Renal cortex interstitium (tissue), 15 donors: ENCODE measurements at places on chromosomes 2 and 18.

DNA sequence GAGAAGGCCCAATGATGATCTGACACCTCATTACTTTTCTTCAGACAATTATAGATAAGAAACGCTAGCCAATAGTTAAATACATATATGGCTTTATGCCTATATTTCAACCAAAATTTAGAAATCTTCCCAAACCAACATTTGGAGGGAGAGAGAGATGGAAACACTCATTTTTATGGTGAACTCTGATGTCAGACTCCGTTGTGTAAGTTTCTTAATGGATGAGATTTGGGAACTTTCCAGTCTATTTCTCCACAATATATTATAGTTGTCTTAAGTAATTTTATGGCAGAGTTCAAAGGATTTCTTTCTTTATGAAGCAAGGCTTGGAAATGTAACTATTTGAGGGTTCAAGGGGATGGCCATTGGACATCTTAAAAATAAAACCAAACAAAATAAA, 407.0 kb downstream of the DCC start:
- no peak for DNase-seq

GRCh38 chr18:79720359-79720733, 40.7 kb downstream of the CTDP1 start:
- no peak for DNase-seq

DNA sequence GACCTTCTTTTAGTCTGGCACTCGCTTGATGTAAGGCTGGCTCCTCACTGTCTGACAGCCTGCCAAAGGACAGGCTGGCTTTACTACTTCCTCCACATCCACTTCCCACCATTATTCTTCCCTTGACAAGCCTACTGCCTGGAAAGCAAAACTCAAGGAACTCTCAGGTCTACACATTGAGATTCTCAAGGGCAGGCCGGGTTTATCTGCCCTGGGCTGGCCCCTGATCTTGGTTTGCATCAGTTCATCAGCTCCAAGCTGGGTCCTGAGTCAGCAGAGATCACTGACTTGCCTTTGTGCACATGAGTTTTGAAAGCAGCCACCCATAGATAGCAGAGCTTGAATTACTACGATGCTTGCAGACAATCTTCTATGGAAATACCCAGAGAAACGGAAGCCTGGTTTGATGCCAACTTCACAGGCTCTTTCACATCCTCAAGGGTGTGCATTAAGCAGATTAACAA, 53.9 kb downstream of the KCTD18 start:
- no peak for DNase-seq

DNA sequence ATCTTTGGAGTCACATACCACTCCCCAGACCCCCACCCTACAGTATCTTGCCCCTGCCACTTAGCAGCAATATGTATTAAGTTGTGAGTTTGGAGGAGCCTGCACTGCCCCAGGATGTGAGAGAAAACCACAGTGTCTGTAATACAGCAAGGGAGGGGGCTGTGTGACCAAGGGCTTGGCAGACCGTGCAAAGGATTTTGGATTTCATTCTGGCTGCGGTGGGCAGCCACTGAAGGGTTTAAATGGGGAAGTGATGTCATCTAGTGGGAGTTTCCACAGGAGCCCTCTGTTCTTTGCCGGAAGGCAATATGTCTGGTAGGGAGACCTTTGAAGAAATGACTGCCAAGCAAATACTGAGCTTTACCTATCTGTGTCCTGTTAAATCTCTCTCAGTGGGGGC, 202.4 kb downstream of the FHOD3 start:
- no peak for DNase-seq

GRCh38 chr18:34345738-34346137, 121.0 kb upstream of the NOL4 start:
- no peak for DNase-seq

DNA sequence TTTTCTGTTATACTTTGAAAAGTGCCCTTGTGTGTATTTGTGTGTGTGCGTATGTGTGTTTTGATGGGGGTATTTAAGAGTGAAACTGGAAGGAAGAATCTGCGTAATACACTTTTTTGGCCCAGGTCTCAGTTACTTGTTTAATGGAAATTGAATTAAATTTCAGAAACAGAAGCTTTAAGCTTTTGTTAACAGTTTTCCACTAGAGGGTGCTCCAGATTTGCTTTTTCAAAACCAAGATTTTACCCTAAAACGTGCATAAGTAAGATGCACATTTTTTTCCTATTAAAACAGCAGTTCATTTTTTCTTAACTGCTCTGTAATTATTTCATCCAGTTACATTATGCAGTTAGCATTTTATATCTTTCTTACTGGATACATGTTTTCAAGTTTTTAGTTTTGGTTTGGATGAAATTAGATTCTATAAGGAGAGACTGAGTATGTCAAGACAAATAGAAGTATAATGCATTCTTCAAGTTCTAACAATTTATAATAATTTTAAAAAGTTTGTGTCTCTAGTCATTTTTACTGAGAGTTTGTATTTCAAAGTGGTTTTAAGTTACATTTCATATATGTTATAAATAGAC, 97.2 kb downstream of the PIK3C3 start:
- peak; percentile 19 for DNase-seq

- DNase-seq: no peak
Measured at GRCh38 chr18:389658-390357, 110.7 kb downstream of the COLEC12 start.

DNA sequence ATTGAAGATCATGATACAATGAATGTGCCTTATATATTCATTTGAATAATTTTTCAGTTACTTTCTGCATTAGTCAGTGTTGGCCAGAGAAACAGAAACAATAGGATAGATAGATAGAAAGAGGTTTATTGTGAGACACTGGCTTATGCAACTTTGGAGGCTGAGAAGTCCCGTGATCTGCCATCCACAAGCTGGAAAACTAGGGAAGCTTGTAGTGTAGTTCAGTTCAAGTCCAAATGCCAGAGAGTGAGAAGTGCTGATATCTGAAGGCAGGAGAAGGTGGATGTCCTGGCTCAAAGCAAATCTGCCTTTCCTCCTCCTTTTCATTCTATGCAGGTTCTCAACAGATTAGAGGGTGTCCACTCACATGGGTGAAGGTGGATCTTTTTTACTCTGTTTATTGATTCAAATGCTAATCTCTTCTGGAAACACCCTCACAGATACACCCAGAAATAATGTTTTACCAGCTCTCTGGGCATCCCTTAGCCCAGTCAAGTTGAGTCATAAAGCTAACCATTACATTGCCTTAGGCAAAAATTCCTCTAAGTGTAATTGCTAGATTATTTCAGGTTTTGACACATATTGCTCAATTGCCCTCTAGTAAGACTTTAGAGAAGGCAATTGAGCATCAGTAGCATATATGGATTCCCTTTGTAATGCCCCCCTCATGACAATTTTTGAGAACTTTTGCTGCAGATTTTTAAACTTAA, 341.4 kb downstream of the LPIN1 start:
- no peak for DNase-seq

GRCh38 chr2:127305990-127306585, 12.1 kb upstream of the ERCC3 start:
- no peak for DNase-seq

GRCh38 chr2:54895730-54896129, 154.5 kb downstream of the RTN4 start:
- no peak for DNase-seq

- no peak for DNase-seq
Measured at GRCh38 chr18:5415031-5415430, 119.5 kb upstream of the ZBTB14 start.

GRCh38 chr2:106956879-106957278, 70.9 kb upstream of the ST6GAL2 start:
- no peak for DNase-seq

- no peak for DNase-seq
Measured at GRCh38 chr2:217293607-217294006, 433.7 kb upstream of the TNP1 start.

DNA sequence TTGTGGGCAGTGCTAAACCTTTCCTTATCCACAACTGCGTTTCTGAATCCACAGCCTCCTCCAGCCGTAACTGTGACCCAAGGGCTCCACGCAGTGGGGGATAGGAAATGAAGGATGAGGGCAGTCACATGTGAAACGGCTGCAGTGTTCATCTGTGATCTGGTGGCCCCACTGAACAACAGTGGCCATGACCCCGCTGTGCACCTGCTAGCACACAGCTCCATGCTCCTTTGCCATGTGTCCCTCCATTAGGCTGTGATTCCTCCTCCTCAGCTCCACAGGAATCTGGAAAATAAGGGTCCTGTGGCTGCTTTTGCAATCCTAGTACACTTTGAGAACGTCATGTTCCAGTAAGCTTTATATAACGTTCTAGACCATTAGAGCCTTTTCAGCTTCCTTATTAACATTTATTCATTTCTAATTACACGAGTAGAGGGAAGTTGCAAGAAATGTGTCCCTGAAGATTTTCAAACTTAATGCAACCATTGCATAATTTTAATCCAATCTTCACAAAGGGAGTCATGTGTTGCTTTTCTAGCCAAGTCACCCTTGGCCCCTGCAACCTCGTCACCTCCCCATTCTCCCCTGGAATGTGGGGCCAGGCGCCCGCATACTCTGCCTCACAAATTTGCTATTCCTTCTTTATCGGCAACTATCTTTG, 7.1 kb upstream of the NAPG start:
- DNase-seq: peak; percentile 61

DNA sequence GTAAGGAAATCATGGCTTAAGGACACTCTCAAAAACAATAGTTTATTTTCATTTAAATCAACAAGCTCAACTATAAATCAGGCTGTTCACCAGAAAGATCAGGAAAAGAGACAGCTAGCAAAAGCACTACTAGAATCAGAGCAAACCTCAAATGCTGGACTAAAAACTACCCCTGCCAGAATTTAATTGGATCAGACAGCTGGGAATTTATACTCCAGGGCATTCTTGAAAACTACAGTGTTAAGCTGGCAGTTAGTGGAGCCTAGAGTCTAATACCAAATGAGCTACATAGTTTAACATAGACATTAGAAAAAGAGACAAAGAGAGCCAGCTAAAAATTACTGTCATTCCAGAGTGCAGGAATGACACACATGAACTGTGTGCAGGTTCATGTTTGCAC, 1016.4 kb upstream of the CRIM1 start:
- no peak for DNase-seq

GRCh38 chr18:75612456-75612855, 185.0 kb upstream of the SMIM21 start:
- DNase-seq: peak; percentile 47

- no peak for DNase-seq
Measured at GRCh38 chr2:13515254-13515653, 798.5 kb downstream of the TRIB2 start.

- DNase-seq: no peak
Measured at GRCh38 chr2:152606081-152606480, 111.2 kb downstream of the PRPF40A start.

GRCh38 chr2:1071650-1072049, 121.0 kb downstream of the SNTG2 start:
- DNase-seq: no peak

DNA sequence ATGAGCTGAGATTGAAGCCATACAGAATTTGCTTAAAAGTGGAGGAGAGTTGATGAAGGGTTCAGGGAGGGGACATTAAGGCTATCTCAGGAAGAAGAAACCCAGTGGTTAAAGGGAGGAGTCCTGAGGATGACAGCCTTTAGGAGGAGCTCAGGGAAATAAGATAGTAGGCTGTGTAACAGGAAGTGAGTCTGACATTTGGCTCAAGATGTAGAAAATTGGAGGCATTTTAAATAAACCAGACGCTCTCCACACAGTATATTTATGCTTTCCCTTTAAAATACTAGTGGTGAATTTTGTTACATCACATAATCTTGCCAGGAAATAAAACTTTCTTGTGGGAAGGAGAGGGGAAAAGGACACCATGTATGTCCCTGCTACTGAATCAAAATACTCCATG, 11.6 kb downstream of the KCNH7 start:
- no peak for DNase-seq

- no peak for DNase-seq
Measured at GRCh38 chr2:210955591-210955990, 399.2 kb downstream of the CPS1 start.

DNA sequence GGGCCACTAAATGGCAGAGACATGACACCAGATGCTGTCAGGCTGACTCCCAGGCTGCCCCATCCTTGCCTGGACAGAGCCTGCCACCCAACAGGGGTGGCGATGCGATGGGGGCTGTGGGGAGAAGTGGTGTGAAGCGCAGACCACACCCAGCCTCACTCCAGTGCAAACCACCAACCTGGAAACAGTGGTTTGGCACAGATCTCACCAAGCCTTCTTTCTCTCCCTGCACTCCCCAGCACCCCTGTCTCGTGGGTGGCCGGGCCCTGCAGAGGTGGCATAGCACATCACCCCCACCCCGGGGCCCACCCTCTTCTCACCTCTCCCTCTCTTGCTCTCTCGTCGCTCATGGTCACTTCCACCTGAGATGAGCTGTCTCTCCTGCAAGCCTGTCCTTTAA, 32.6 kb downstream of the CIB4 start:
- DNase-seq: no peak

DNA sequence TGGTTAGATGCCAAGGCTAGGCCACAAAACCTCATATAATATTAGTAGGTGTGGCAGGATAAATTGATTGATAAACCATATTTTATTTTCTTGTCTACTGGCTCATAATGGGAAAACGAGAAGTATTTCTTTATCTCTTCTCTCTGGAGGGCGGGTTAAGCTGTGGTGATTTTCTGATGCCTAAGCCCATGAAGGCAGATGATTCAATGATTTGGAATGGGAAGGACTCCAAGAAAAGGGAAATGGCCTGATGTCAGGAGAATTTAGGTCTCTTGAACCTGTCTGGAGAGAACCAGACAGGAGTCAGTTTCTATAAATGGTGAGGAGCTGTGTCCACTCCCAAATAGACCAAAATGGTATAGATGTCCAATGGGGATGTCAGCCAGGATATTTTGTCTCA, 18.7 kb upstream of the MAP4K3 start:
- DNase-seq: no peak

DNA sequence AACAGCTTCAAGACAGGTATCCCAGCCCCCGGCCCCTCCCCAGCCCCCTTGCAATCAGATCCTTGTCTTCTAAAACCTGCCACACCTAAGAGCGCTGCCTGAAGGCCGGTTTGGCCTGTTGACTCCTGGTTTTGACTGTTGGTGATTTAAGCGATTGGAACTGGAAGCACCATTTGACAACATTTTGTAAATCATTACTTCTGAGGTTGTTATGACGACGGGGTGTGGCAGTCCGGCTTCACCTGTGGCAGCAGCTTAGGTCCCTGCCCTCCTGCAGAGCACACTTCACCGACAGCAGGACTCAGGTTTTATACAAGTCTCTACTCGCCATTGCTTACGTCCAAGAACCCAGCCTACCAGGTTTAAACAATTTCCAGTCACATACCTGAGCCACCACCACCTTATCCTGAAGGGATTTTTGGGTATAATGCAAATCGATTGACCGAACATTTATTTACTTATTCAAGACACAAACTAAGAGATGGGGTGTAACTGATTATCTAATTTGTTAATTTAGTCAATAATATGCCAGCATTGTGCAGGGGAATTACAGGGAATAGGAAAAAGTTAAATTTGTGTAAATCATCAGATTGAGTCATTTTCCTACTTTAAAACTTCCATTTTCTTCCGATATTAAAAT, 707 bp upstream of the DGUOK start:
- DNase-seq: no peak

GRCh38 chr18:47389210-47389609, 137.8 kb upstream of the SKOR2 start:
- DNase-seq: no peak

GRCh38 chr2:34738691-34739090, 1139.6 kb upstream of the FAM98A start:
- no peak for DNase-seq
